ENCODE measurements at places on chromosomes 2 and 18. TPM values are rescaled to one million over a fixed set of nuclear protein-coding genes. Genes with fewer than 3 reads are reported as not detected.

The ATP6V1B1 gene
- total RNA-seq, result 2.6 TPM

The TMEM131 gene
- total RNA-seq, result 35.8 TPM

The CYS1 gene
- 1.4 TPM for total RNA-seq

The MPP4 gene
- total RNA-seq, result 0.37 TPM

The SAP130 gene
- total RNA-seq, result 43.3 TPM

GRCh38 chr2:236569573-236569973, at the start of gene ACKR3:
Gene ACKR3 (plus strand): TSS chr2:236569825. CDS start chr2:236580466, 10,641 bp downstream.
- peak; percentile 66 for DNase-seq

DNA sequence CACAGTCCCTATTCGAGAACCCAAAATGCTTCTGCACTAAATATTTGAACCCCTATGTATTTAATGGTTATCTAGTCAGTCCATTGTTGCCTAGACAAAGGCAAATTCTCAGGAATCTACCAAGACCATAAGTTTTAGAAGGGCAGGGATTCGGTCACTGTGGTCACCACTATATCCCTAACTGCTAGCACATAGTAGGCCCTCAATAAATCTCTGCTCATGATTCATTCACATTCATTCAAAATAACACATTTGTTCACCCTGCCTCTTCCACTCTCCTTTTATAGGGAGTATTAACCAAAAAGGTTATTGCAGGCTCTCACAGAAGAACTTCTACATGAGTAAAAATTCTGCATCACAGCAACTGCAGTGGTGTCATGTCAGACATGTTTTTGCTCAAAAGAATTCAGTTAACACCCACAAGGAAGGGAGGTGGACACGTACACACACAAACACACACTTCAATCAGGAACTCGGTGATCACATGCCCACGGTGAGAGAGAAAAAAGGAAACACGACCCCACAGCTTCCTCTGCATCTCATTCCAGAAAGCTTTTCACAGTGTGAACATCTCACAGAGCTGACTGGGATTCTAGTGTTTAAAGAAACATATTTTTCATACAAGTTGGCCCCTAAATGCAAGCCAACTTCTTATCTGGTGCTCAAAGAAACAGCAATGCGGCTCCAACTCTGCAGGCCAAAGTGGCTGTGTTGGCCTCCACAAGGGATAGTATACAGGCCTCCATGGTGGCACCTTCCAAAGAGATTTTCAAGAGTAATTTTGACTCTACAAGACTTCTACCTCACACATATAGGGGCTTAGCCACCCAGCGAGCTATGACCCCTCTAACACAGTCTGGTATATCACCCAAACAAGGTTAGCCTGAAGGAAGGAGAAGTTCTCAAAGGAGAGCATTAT, 98.0 kb downstream of the ANKRD44 start:
- DNase-seq, result no peak

- DNase-seq, result no peak
Measured at GRCh38 chr2:145769011-145769716, 1249.2 kb upstream of the ZEB2 start.

DNA sequence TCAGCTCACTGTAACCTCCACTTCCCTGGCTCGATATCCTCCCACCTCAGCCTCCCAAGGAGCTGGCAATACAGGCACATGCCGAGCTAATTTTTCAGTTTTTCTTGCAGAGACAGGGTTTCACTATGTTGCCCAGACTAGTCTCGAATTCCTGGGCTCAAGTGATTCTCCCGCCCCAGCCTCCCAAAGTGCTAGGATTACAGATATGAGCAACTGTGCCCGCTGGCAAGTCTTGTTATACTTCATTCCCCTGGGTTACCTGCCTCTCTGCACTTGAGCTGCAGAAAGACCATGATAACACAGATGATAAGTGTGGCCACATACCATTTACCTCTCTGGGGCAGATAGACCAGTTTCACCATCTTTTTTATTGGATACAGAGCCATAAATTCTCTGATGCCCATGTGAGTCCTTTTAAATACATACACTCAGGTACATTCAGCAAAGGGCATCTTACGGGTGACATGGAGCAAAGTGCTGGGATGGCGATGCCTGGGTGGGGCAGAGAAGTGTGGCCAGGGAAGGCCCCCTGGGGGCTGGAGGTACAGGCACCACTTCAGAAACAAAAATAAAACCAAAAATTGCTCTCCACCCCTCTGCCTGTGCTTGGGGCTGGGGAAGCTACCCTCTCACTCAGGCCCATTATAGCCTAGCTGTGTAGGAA, 20.4 kb downstream of the CCT7 start:
- no peak for DNase-seq

GRCh38 chr18:24894880-24895279, 434.4 kb downstream of the HRH4 start:
- no peak for DNase-seq

All from Caco-2 (cell line).